NCI-H1048 (cell line): ENCODE measurements at places on chromosomes 6 and 20.

DNA sequence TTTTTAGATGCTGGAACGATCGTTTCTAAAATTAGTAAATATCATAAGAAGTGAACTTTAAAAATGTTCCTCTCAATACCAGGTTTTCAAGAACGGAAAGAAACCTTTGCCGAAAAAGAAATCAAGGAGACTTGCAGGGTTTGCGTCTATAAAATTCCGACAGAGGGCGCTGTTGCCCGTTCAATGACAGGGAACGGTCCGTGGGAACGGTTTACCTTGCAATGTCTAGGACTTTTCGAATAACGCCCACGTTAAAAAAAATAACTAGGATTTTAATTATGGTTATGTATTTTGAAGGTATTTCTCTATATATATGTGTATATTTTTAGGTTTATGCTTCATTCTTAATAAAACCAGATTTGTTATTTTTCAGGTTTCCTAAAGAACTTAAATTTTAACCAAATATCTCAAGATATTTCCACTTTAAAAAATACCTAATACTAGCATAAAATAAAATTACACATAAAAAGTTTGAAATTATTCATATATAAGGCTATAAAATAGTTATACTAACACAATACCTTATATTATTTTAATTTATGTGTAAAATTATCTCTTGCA lies 2.5 kb upstream of the TFAP2B start:
- peak; percentile 74 for DNase-seq

- DNase-seq = no peak
These were observed 215.1 kb downstream of the ERMARD start for GRCh38 chr6:169966312-169967181.

DNA sequence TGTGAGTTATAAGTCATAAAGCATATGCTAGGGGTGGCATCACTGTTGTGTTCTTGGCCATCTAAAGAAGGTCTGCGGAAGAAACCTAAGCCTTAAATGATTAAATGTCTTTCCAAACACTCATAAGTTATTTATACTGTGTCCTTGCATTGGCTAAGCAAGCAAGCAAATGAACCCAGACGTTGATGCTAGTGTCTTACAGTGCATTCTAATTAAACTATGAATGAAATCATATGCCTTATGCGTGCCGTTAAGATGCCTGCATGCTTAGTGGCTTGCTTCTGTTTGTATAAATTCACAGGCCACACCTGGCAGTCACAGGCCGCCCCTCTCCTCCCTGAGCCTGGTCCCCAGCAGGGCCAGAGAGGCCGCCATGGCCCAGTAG lies 49.9 kb downstream of the RIN2 start:
- DNase-seq = no peak

DNA sequence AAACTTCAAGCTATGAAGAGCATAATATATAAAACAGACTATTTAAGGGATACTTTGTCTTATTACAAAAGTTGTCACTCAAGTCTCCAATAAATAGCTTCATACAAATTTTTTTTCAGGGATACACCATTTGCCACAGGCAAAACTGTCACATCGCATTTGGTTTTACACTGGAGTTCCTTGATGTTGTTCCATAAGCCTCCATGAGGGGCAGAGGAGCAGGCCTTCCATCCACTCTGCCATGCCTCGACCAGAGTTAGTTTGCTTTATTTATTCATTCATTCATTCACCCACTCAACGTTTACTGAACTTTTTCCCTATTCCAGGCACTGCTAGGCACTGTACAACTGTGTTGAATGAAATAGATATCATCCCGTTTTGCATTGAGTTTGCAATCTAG lies 246.6 kb downstream of the PHF3 start:
- no peak for DNase-seq

DNA sequence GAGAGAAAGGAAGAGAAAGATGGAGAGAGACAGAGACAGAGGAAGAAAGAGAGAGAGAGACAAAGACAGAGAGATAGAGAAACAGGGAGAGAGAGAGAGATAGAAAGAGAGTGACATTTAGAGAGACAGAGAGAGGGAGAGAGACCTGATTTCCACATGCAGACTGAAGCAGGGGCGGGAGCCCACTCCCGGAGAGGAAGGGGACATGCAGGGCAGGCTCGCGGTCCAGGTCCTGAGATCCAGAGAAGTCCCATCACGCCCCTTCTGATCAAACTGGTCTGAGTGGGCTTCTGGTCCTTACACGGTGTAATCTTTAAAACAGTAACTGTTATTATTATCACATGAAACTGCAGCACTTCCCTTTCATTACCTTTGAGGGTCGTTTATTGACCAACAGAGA lies 62.2 kb downstream of the PHACTR3 start:
- DNase-seq = no peak

GRCh38 chr6:2166717-2167116 lies 78.7 kb downstream of the GMDS start:
- DNase-seq = no peak

- DNase-seq = no peak
These were observed 24.6 kb downstream of the RIN2 start for GRCh38 chr20:19782669-19783068.

DNA sequence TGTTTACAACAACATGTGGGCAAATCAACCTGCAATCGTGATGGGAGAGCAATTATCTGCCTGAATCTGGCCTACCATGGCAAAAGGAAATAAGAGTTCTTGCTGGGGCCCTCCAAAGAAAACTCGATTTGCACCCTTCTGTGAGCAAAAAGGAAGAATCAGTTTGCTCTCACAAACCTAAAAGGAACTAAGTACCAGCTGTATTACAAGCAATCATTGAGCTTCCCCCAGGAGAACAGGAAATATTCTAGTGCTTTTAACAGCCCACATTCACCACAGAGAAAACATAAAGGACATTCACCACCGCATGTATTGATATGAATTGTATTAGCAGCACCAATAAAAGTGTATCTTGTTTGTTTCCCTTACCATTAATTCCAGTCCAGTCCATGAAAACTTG lies 75.0 kb downstream of the MBOAT1 start:
- DNase-seq = no peak

GRCh38 chr6:75149696-75150095 lies 56.2 kb downstream of the COL12A1 start:
- no peak for DNase-seq

- DNase-seq = no peak
These were observed 7.6 kb upstream of the TP53RK start for GRCh38 chr20:46696791-46697279.

- DNase-seq = no peak
These were observed 103.3 kb upstream of the PLN start for GRCh38 chr6:118444796-118445195.

GRCh38 chr6:112665114-112665513 lies 318.0 kb downstream of the RFPL4B start:
- no peak for DNase-seq

DNA sequence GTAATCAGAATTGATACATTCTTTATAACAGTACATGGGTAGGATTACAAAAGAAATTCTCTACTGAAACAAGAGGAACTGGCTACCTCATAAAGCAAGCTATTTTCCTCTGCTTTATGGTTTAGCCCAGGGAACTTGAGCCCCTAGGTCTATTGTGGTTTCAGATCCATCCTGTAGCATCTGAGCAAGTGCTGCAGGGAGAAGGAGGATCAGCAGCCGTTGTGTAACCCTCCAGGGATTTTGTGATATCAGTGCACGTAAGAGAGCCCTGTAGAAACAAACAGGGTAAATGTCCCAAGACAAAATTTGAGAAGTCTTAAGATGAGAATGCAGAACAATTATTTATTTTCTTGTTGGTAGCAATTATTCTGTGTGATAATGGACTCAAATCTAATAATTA lies 165.2 kb upstream of the DEFB112 start:
- DNase-seq = no peak

- DNase-seq = no peak
These were observed 77.8 kb downstream of the TFAP2C start for GRCh38 chr20:56706867-56707360.

GRCh38 chr6:77136086-77136485 lies 327.2 kb downstream of the HTR1B start:
- DNase-seq = no peak

DNA sequence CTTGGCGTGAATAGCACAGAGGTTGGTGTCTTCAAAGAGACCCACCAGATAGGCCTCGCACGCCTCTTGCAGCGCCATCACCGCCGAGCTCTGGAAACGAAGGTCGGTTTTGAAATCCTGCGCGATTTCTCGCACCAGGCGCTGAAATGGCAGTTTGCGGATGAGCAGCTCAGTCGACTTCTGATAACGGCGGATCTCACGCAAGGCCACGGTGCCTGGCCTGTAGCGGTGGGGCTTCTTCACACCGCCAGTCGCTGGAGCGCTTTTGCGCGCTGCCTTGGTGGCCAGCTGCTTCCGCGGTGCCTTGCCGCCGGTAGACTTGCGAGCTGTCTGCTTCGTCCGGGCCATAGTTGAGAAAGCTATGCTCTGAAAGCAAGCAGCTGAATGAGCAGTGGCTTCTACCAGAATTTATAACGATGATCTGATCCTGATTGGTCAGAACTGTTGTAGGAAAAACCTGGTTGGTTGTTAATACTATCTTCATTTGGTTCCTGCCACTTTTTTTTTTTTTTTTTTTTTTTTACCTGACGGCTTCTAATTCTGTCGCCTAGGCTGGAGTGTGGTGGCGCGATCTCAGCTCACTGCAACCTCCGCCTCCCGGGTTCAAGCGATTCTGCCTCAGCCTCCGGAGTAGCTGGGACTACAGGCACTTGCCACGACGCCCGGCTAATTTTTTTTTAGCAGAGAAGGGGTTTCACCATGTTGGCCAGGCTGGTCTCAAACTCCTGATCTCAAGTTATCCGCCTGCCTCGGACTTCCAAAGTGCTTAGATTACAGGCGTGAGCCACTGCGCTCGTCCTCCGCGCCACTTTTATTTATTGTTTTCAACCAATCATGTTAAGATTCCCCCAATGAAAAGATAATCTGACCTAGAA lies 21.5 kb downstream of the OR2B2 start:
- DNase-seq = peak; percentile 80

DNA sequence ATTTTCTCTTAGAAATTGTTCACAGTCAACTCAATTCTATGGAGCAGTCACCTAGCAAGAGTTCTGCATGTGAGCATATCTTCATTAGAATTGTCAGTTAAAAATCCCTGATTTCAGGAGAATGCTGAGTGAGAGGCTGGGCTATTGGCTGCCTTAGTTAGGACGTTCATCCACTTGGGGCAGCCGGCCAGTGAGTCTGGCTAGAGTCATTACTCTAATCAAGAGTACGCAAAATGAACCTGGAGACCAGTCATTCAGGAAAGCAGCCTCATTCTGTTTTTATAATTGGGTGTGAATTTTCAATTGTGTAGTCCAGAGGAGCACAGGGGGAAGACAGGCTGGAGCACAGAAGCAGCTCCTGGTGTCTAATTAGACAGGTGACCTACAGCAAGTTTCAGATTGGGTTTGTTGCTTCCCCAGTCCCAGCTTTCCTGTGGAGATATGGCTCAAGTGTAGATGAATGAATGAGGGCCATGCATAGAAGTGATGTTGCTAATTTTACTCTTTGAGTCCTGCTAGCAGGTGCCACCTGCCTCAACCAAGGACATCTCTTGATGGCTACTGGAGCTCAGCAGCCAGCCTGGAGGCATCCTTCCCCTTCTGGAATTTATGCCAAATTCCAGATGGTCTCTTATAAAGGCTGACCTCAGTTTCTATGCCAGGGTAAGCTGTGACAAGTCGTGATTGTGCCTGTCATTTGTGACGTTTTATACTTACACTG lies 265.7 kb downstream of the NKAIN2 start:
- no peak for DNase-seq

DNA sequence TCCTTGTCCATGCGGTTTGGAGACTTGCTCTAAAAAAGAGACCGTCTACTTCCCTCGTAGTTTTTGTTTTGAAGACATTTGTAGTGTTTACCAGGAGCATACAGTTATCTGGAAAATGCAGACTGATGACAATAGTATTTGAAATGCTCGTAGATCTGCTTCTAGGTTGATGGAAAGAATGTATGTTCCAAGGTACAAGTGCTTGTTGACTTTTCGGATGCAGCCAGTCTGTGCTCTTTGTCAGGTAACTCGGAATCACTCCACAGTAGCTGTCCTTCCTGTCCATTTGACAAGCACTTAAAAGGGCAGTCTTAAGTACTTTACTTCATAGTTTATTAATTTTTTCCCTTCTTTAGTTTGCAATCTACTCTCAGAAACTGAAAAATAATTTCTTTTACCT lies 194.8 kb downstream of the ESR1 start:
- DNase-seq = no peak
